ENCODE measurements at places on chromosomes 3 and 15.

DNA sequence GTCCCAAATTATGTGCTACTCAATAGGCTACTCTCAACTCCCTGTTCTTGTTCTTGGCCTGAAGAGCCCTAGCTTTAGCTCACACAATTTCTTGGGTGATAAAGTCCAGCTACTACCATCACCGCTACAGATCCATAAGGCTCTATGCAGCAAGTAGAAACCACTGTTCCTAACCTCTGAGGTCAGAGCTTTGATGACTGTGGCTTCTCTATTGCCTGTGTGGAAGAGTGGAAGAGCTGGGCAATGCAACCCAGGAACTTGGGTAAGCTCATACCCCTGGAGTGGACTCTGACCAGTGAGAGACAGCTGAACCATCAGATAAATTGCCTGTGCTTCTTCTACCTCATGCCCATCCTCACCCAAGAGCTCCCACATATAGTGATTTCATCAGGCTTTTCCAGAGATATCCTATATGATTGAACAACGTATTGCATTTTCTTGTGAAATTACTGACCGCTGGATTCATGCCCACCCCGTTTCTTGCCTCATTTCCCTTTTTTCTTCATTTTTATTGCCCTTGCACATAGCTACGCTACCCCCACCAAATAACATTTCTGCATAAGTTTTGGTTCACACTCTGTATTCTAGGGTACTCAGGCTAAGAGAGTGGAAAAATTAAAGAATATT is 172.3 kb upstream of the MBNL1 start:
- no peak for DNase-seq

- DNase-seq: no peak
These were observed 71.5 kb downstream of the DHX30 start for GRCh38 chr3:47874438-47874837.

DNA sequence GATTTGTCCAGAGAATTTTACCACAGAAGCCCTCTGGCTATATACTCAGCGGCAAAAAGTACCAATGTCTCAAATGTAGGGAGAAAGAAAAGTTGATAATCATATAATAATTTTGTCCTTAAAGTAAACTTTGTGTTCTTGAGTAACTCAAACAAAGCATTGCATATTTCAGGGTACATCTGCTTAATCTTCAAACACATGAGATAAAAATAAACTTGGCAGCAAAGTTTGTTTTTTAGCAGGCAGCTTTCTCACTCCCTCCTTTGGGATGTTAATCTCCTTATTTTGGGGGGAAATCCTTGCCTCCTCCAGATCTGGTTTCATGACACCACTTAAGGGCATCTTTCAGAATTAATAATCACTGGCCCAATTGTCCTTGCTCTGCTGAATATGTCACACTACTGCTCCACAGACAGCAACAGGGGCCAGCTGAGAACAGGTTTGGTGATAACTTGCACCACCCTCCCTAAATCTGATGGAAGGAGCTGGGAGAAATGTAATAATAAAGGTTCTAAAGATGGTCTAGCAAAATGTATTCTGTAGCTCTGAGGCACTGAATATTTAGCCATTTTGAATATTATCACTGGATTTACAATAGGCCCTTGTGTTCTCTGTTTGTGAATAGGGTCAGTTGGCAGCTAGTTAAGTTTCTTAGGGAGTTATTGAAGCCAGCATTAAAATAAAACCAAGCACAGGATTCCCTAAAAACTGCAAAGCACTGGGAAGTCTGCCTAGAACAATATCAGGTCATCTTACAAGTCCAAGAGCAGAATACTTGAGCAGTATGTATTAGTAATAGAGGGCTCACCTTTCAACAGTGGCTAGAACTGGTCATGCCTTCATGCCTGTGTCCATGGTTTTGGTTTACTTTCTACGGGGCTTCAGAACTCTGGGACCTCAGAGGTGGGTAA is 79.2 kb downstream of the EFL1 start:
- DNase-seq: no peak

DNA sequence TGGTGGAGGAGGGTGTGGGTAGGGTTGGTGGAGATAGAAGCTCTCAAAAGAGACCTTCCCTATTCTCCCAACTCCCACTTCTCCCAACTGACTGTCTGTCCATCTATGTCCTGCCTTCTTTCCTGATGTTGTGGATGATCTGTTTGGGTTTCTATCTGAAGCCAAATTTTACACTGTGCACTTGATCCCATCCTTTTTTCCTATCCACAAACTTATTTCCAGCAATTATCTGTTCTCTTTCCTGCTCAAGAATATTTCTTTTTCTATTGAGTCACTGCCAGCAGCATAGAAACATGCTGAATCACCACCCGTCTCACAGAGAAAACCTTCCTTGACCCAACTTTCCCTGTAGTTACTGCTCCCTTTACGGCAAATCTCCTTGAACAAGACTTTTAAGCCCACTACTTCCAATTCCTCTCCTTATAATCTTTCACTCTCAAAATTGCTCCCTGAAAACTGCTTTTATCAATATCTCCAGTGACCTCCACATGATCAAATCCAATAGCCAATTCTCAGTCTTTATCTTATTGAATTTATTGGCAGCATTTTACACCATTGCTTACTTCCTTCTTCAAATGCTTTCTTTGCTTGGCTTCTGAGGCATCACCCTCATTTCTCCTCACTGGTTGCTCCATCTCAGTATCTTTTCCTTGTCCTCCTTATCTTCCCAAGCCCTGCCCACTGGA is 141.2 kb upstream of the SLC7A14 start:
- DNase-seq: no peak

GRCh38 chr3:55540579-55540978 is 53.5 kb upstream of the WNT5A start:
- no peak for DNase-seq

All from stimulated activated CD4-positive, alpha-beta T cell treated with anti-CD3 and anti-CD28 coated beads, TNF-alpha, amount 100 ng/mL, for 24 hours (primary cell).